Esophagus muscularis mucosa (tissue), 4 donors: ENCODE measurements at places on chromosomes 1 and 21. TPM values are rescaled to one million over a fixed set of nuclear protein-coding genes. Genes with fewer than 3 reads are reported as not detected.

MDM4 gene
- 24.9 TPM for total RNA-seq

GRCh38 chr21:29470397-29470796 is 171.7 kb downstream of the BACH1 start:
- H3K27me3 ChIP-seq: no peaks in the 10 kb centered on the region
- DNase-seq: no peak

GRCh38 chr1:16397120-16397519 is 30.1 kb downstream of the SZRD1 start:
- H3K36me3 ChIP-seq: peaks cover 63% of the 10 kb centered on the region
- H3K4me1 ChIP-seq: peaks cover 25% of the 10 kb centered on the region
- no peak overlapping the region for H3K4me3 ChIP-seq
- H3K27me3 ChIP-seq: no peaks in the 10 kb centered on the region
- H3K27ac ChIP-seq: no peak overlapping the region

GRCh38 chr21:45639206-45640000 is 4.1 kb upstream of the PCBP3 start:
- DNase-seq: no peak
- H3K36me3 ChIP-seq: no peaks in the 10 kb centered on the region
- peaks cover 21% of the 10 kb centered on the region for H3K4me1 ChIP-seq

- H3K36me3 ChIP-seq: peaks cover under 1% of the 10 kb centered on the region
- H3K4me1 ChIP-seq: no peaks in the 10 kb centered on the region
- no peak overlapping the region for H3K27ac ChIP-seq
- DNase-seq: no peak
Observed at GRCh38 chr1:53766194-53766742, 27.3 kb upstream of the GLIS1 start.

SLC35A3 gene
- 21.4 TPM for total RNA-seq

DNA sequence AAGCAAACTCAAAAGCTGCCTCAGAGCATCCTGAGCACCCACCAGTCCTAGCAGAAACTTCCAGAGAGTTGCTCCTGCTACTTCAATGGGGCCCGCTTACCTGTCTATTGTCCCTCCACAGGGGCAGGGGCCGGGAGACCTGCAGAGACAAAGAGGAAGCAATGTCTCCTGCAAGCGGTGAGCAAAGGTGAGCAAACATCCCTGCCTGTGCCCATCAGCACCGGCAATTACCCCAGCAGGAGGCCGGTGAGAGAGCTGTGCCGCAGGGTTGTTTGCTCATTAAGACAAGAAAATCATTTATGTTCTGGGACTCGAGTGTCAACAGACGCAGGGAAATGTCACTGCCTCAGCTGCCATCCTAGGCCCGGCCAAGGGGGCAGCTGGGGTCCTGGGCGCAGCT is 53.8 kb upstream of the TARDBP start:
- peaks cover 15% of the 10 kb centered on the region for H3K4me1 ChIP-seq
- no peaks in the 10 kb centered on the region for H3K36me3 ChIP-seq
- peaks cover 4% of the 10 kb centered on the region for H3K27me3 ChIP-seq
- DNase-seq: no peak
- H3K27ac ChIP-seq: no peak overlapping the region
- H3K4me3 ChIP-seq: no peak overlapping the region

SPATA1 gene
- 2.7 TPM for total RNA-seq

- peak overlapping the region; percentile 88 for H3K4me3 ChIP-seq
- H3K36me3 ChIP-seq: no peaks in the 10 kb centered on the region
- no peaks in the 10 kb centered on the region for H3K27me3 ChIP-seq
Observed at GRCh38 chr1:223845037-223845809, 524 bp downstream of the TP53BP2 start.

PDE9A gene
- total RNA-seq: 46.4 TPM

GRCh38 chr1:19715334-19716203 is 50.9 kb downstream of the HTR6 start:
- no peaks in the 10 kb centered on the region for H3K36me3 ChIP-seq
- DNase-seq: peak; percentile 97
- H3K27ac ChIP-seq: no peak overlapping the region
- no peaks in the 10 kb centered on the region for H3K27me3 ChIP-seq

DNA sequence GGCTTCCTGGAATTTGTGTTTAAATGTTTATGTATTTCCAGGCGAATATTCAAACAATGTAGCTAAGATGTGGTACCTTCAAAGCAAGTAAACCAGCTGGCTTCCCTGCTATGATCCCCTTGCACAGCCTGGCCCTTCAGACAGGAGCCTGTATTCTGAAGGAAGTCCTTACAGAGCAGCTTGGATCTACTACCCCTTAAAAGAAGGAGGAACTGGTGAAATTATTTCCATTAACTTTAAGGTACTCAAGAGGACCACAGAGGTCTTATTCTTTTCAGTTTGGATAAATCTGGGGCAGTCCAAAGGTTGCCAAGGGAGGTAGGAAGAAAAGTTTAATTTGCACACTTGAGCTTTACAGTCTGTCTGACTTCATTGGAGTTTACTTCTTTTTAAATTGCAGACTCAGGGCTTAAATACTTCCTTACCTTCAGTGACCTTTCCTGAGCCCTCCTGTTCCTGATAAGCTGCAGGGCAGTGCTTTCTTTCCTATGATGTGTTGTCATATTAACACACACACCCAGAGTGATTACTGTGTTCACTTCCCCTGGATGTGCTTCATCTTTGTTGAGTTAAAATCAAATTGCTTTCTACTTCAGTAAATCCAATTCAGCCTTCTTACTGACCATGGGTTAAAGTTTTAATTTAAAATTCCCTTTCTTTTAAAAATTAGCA is 40.5 kb downstream of the DISC1 start:
- no peaks in the 10 kb centered on the region for H3K4me1 ChIP-seq
- H3K4me3 ChIP-seq: no peak overlapping the region
- no peaks in the 10 kb centered on the region for H3K27me3 ChIP-seq
- no peak for DNase-seq
- H3K27ac ChIP-seq: no peak overlapping the region

MIGA1 gene
- total RNA-seq: 16.1 TPM

RCSD1 gene
- total RNA-seq: 18.7 TPM

GRCh38 chr1:159188375-159188788 is 16.3 kb upstream of the ACKR1 start:
- no peaks in the 10 kb centered on the region for H3K36me3 ChIP-seq
- peak overlapping the region; percentile 40 for H3K4me3 ChIP-seq
- DNase-seq: no peak
- peak overlapping the region; percentile 26 for H3K27ac ChIP-seq

FAM3B gene
- total RNA-seq: not detected

DNA sequence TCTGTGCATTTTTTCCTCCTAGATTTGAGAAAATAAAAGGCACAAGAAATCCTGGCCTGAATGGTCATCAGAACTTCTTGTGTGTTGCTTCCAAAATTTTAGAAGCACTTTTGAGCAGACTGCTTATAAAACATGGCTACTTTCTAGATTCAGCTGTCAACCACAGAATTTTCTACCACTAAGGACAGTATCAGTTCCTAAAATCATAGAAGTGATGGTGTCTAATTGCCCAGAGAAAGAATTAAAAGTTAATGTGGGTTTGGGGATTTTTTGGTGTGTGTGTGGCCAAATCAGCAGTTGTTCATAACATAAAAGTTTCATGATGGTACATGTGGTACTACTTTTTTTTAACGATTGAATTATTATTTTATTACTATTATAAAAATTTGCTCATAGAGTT is 171.4 kb upstream of the SNX7 start:
- no peak for DNase-seq
- H3K4me3 ChIP-seq: no peak overlapping the region
- H3K27me3 ChIP-seq: no peaks in the 10 kb centered on the region
- H3K36me3 ChIP-seq: no peaks in the 10 kb centered on the region

DNA sequence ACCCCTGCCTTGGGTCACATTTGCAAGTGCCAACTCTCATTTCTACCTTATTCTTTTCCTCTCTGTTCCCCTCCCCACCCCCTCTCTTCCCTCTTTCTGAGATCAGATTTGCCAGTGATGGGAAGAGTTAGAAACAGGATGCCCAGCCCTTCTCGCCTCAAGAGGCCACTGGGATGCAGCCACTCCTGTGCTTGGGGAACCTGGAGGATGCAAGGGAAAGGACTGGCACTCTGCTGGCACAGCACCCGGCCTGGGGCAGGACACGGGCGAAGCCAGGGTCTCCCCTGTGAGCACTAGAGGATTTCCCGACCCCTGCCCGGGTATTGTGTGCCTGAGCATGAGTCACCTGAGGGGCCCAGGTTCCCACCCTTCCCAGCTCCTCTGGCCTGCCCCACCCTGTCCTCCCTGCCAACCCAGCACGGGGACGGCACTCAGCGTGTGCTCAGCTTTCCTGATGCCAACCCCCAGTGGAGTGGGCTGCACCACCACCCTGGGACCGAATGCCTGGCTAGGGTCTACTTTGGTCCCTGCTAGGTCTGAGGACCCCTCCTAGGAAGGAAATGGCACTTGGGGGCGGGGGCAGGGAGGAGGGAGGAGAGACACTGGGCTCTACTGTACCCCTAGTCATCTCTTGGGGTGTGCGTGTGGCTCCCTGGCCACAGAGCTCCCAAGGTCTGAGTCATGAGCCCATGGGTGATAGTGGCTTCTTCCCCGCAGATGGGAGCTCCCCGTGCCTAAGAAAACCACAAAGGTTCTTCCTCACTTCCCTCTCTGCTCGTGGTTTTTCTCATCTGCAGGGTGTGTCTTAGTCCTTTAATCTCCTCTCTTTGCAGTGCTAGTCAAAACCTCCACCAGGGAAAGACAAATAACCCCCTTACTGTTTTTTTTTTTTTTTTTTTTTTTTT is 12.4 kb downstream of the LMNA start:
- DNase-seq: peak; percentile 93
- H3K27ac ChIP-seq: peak overlapping the region; percentile 93
- H3K4me3 ChIP-seq: peak overlapping the region; percentile 69
- H3K27me3 ChIP-seq: no peaks in the 10 kb centered on the region
- H3K4me1 ChIP-seq: peaks cover 98% of the 10 kb centered on the region

CENPS gene
- total RNA-seq: 13.3 TPM

- H3K4me1 ChIP-seq: peaks cover 25% of the 10 kb centered on the region
- no peak for DNase-seq
- no peak overlapping the region for H3K27ac ChIP-seq
- H3K36me3 ChIP-seq: no peaks in the 10 kb centered on the region
- no peak overlapping the region for H3K4me3 ChIP-seq
Observed at GRCh38 chr1:218585511-218586184, 240.5 kb downstream of the TGFB2 start.

CTSK gene
- 29.5 TPM for total RNA-seq

GRCh38 chr1:24316645-24317044 is 2.5 kb upstream of the GRHL3 start:
- no peaks in the 10 kb centered on the region for H3K27me3 ChIP-seq
- no peak overlapping the region for H3K27ac ChIP-seq
- H3K4me1 ChIP-seq: peaks cover 12% of the 10 kb centered on the region
- no peaks in the 10 kb centered on the region for H3K36me3 ChIP-seq
- no peak for DNase-seq

- H3K36me3 ChIP-seq: no peaks in the 10 kb centered on the region
- H3K4me1 ChIP-seq: peaks cover 12% of the 10 kb centered on the region
- H3K27ac ChIP-seq: no peak overlapping the region
- no peaks in the 10 kb centered on the region for H3K27me3 ChIP-seq
- no peak for DNase-seq
Observed at GRCh38 chr1:7754234-7754633, 16.9 kb upstream of the VAMP3 start.

DNA sequence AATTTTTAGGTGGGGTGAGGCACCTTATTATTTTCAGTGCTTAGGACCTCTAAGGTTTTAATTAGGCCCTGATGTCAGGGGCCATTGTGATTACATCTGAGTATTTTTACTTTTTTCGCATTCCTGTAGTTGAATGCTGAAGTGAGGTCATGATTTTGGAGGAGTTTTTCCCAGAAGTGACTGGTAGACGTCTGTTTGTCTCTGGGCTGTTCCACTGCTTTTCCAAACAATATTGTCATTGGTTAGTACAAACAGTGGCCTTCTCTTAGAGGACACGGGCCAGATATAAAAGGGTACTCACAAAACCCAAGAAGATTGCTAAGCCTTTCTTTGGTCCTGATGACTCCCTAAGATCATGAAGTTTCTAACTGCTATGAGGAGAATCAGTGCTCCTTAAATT is 7.6 kb upstream of the RASAL2 start:
- H3K36me3 ChIP-seq: no peaks in the 10 kb centered on the region
- no peak overlapping the region for H3K27ac ChIP-seq
- no peak overlapping the region for H3K4me3 ChIP-seq

DNA sequence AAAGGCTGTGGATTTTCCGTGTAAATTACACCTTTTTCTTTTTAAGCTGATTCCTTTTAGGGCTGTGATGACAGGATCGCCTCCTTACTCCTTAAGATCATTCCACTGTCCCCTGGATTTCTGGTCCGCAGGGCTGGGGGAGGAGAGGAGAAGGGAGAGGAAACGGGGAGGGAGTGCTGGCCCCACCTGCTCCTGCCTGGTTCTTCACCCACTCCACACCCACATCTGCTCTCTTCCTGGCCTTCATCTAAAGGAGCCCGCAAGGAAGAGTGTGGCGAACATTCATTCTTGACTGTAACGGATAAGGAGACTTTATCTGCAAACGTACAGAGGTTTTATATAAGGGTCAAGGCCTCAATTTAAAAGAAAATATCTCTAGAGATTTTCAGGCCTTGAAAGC is 242.0 kb downstream of the RHOU start:
- H3K36me3 ChIP-seq: no peaks in the 10 kb centered on the region
- no peak overlapping the region for H3K4me3 ChIP-seq
- peaks cover 19% of the 10 kb centered on the region for H3K4me1 ChIP-seq
- H3K27me3 ChIP-seq: no peaks in the 10 kb centered on the region

CLK2 gene
- total RNA-seq: 24.9 TPM

- H3K27ac ChIP-seq: no peak overlapping the region
- H3K4me3 ChIP-seq: no peak overlapping the region
- H3K36me3 ChIP-seq: peaks cover 9% of the 10 kb centered on the region
- H3K27me3 ChIP-seq: no peaks in the 10 kb centered on the region
- no peaks in the 10 kb centered on the region for H3K4me1 ChIP-seq
Observed at GRCh38 chr1:35587736-35588135, 14.6 kb downstream of the TFAP2E start.

- H3K27ac ChIP-seq: peak overlapping the region; percentile 60
- no peaks in the 10 kb centered on the region for H3K27me3 ChIP-seq
- peaks cover 25% of the 10 kb centered on the region for H3K4me1 ChIP-seq
- no peak for DNase-seq
- no peak overlapping the region for H3K4me3 ChIP-seq
Observed at GRCh38 chr21:34545079-34545884, 33.3 kb upstream of the KCNE1 start.

- DNase-seq: no peak
- no peaks in the 10 kb centered on the region for H3K27me3 ChIP-seq
- no peaks in the 10 kb centered on the region for H3K36me3 ChIP-seq
- H3K27ac ChIP-seq: peak overlapping the region; percentile 85
- no peak overlapping the region for H3K4me3 ChIP-seq
Observed at GRCh38 chr1:172137703-172138454, 282.6 kb upstream of the C1orf105 start.
